Transverse colon (tissue), 4 donors: ENCODE measurements at places on chromosomes 2 and 18. TPM values are rescaled to one million over a fixed set of nuclear protein-coding genes. Genes with fewer than 3 reads are reported as not detected.
A peak's percentile ranks its signal among the peaks of the same experiment; 100 is the strongest.

DNA sequence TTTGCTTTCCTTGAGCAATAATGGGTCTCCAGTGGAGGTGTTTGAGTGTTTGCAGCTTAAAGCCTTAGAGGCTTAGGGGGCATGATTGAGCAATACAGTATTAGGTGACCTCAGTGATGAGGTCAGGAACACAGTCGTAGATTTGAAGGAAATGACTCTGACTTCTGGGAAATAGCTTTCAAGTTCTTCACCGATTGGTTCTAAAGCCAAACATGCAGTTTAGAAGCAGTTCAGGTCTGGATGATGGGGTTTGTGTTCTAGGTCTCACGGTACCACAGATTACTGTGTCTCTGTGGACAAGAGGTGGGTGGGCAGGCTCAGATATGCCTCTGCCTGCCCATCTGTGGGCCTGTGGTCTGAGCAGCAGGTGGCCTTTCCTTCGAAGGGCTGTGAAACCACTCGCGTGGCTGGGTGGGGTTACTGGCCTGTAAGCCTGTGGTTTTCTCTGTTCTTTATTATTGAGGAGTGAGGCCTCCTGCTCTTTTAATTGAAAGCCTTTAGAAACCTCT, 7.8 kb downstream of the MTHFD2 start:
- DNase-seq = peak; percentile 69

DNA sequence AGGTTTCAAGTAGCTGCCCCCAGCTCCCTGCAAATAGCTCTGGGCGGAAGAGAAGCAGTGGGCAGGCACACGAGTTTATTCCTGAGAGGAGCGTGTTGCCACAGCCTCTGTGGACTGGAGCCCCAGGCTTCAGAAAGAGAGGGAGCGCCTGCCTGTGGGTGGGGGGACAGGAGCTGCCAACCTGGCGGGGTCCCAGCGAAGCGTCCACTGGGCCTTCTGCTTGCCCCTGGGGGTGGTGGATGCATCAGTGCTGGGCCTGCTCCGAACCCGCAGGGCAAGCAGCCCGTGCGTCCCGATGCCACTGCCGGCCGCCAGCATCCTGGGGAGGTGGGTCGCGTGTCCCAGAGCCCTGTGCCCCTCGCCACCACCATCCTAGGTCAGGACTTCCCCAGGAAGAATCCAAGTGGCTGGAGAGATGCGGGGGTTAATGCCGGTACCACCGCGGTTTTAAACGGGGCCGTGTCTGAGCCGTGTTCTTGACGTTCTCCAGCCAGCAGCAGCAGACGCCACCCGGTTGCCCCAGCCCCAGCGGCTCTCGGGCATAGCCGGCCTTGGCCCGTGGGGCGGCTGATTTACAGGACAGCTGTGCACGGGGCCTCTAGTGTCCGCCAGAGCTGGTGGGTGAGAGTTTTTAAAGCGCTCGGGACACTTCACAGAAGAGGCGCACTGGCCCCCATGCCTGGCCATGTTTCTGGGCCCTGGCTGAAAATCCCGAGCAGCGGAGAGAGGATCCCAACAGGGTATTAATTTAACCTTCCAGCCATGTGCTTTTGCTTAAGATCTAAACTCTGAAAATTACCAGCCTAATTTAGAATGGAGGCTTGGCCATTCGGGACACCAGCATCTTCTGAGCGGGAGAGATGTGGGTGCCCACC, 84.7 kb downstream of the NFATC1 start:
- DNase-seq = no peak

DNA sequence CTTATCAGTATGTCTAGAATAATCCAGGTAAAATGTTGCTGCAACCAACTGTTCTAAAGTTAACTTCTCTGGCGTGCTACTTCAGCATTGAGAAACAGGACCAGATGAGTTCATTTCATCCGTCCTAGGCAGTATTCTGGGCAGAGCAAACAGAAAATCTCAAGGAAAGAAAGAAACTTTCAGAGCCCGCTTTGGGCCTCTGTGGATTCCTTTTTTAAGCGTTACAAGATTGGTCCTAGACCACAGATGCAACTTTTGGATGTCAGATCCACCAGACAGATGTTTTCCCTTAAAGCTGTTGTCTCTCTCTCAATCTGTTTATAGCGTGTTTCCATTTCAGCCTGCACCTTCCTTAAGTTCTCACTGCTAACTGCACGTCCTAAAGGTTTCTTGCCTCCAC, 75.0 kb downstream of the BCL2 start:
- DNase-seq = no peak

DNA sequence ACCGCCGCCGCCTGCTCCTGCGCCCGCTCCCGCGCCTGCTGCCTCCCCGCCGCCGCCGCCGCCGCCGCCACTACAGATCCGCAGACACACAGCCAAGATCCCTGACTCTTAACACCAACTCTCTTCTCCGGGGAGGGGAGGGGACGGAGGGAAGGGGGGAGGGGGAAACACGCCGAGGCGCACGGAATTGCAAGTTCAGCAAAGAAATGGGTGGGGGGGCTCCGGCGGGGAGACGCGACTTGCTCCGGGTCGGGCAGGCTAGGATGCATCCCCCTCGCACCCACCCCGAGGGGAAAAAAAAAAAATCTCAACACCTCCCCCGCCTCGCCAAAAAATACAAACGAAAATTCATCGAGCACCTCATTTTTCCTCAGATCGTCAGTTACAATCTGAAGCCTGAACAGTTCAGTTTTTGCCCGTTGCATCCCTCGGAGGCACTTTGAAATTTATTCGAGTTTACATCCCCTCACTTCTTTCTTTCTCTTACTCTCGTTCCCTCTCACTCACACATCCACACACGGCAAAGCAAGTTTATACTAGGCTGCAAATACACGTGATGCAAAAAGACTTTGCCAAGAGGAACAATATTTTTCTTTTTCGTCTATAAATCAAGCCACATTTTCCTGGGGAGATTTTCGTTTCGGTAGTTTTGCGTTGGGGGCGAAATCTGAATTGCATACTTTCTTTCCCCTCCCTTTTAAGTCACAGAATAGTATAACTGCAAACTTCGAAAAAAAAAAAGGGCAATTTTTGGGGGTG, at the start of gene TCF4:
TSS of gene TCF4 (minus strand) at position 82 of the 759 bp plus-strand sequence. CDS start 1,076 bp downstream, outside the sequence.
- DNase-seq = peak; percentile 30

- DNase-seq = no peak
These were observed 56.8 kb downstream of the GTF3C3 start for GRCh38 chr2:196742685-196743084.

Gene SP110
- total RNA-seq = 37.6 TPM

Gene GBX2
- total RNA-seq = not detected

Gene TUBB8B
- not detected for total RNA-seq

DNA sequence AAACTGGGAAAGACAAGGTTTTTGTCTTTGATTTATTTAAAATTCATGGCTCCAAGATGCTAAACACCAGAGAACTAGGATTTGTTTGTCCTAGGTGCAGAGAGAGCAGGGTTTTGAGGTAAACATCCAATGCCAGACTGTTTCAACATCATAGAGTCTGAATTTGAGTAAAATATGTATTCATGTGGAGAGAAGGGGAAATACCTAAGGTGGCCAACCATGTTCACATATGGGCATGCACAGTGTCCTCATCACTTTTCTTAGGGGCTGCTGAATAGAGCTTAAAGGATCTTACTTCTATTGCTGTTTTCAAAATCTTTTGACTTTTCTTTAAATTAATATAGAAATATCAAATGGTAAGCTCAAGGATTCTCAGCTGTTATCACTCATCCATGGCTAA, 287.0 kb upstream of the CCDC68 start:
- DNase-seq = no peak
